ENCODE measurements at places on chromosomes 6 and 20. TPM values are rescaled to one million over a fixed set of nuclear protein-coding genes. Genes with fewer than 3 reads are reported as not detected.
A peak's percentile ranks its signal among the peaks of the same experiment; 100 is the strongest.

DNA sequence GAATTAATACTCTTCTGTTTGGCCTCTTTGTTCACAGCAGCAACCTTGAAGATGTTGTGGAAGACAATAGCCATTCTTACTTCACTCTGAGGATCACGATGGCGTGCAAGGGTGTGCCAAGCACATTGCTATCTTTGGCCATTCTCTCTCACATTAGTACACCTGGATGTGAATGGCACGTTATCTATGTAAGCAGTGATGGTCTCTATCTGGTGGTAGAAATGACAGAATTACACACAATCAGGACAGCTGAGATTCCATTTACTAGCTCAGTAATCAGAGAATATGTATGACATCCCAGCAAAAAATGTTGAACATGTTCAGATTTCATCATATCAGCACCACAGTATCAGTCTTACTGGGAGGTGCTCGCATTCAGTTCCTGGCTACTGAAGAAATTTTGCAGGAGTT, 116.2 kb downstream of the LCA5 start:
- no peaks in the 10 kb centered on the region for H3K4me1 ChIP-seq
- H3K27ac ChIP-seq = no peak overlapping the region
- no peak overlapping the region for H3K4me3 ChIP-seq
- H3K27me3 ChIP-seq = peaks cover 3% of the 10 kb centered on the region
- no peak for DNase-seq
- no peaks in the 10 kb centered on the region for H3K36me3 ChIP-seq

- peaks cover 3% of the 10 kb centered on the region for H3K36me3 ChIP-seq
- DNase-seq = no peak
- peak overlapping the region; percentile 73 for H3K27ac ChIP-seq
- no peaks in the 10 kb centered on the region for H3K27me3 ChIP-seq
- H3K4me3 ChIP-seq = peak overlapping the region; percentile 83
- peaks cover 28% of the 10 kb centered on the region for H3K4me1 ChIP-seq
Measured at GRCh38 chr6:13813621-13814175, 659 bp downstream of the MCUR1 start.

Gene RNF8
- 19.4 TPM for total RNA-seq

Gene PROCR
- 1.7 TPM for total RNA-seq

GRCh38 chr20:25360631-25361286, 29.9 kb downstream of the ABHD12 start:
- H3K36me3 ChIP-seq = peaks cover 3% of the 10 kb centered on the region
- H3K27me3 ChIP-seq = no peaks in the 10 kb centered on the region
- no peak overlapping the region for H3K4me3 ChIP-seq
- DNase-seq = no peak

DNA sequence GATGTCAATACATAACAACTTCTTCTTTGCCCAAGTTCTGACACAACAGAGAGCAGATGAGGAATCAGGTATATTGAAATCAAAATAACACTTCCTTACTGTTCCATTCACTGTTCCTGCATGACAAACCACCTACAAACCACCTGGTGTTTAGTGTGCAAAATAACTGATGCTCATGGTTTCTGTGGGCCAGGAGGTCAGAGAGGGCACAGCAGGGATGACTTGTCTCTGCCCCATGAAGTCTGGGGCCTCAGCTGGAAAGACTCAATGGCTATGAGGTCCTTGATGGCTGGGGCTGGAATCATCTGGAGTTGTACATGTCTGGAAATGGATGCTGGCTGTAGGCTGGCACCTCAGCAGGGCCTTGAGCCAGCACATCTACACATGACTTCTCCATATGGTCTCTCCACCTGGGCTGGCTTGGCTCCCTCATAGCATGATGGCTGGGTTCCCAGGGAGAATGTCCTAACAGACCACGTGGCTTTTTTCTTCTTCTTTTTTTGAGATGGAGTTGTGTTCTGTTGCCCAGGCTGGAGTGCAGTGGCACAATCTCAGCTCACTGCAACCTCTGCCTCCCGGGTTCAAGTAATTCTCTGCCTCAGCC, 7.4 kb upstream of the COX4I2 start:
- no peak overlapping the region for H3K4me3 ChIP-seq
- no peak overlapping the region for H3K27ac ChIP-seq
- no peaks in the 10 kb centered on the region for H3K36me3 ChIP-seq
- no peaks in the 10 kb centered on the region for H3K27me3 ChIP-seq
- DNase-seq = no peak
- H3K4me1 ChIP-seq = no peaks in the 10 kb centered on the region

Gene MDFI
- not detected for total RNA-seq

- peaks cover 19% of the 10 kb centered on the region for H3K27me3 ChIP-seq
- peaks cover 3% of the 10 kb centered on the region for H3K4me1 ChIP-seq
- peak; percentile 11 for DNase-seq
- H3K4me3 ChIP-seq = no peak overlapping the region
Measured at GRCh38 chr20:46128310-46129151, 10.4 kb downstream of the CD40 start.

DNA sequence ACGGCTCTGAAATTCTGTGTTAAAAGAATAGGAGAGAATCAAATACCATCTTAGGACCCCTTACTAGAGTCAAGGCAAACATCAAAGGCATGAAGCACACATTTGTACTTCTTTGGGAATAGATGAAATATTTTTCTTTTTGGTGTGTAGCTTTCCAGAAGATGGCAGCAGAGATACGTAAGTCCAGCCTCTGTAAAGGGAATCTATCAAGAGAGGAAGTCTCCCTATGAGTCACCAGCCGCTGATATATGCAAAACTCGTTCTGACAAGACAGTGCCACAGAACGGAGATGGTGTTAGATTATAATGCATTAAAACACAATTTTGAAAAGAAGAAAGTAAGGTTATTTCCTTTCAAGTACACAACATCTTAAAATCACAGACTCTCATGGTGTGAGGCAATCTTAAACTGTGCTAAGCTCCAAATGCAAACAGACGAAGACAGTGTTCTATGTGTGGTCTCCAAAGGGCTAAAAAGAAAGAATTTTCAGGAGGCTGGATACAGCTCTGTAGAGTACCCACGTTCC, 120.0 kb upstream of the AGPAT4 start:
- peak; percentile 81 for DNase-seq
- H3K4me3 ChIP-seq = no peak overlapping the region
- no peaks in the 10 kb centered on the region for H3K36me3 ChIP-seq

DNA sequence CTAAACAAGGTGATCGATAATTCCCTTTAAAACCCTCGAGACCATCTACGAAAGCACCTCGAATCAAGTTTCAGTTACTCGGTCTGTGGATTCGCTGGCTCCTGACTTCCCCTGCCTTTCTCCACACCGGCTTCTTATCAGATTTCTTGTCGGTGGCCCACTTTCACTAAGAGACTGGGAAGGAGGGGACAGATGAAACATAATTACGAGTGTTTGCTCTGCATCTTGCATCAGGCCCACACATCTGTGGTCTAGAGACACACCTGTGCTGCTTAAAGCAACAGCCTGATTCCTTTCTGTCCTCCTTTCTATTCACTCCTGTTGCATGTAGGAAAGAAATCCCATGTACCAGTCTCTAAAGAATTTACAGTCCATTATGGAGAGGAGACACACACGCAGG, 37.7 kb downstream of the INSM1 start:
- no peaks in the 10 kb centered on the region for H3K27me3 ChIP-seq
- no peak overlapping the region for H3K27ac ChIP-seq
- peaks cover 1% of the 10 kb centered on the region for H3K4me1 ChIP-seq
- DNase-seq = no peak

- peaks cover 7% of the 10 kb centered on the region for H3K36me3 ChIP-seq
- H3K27ac ChIP-seq = peak overlapping the region; percentile 90
- peaks cover 67% of the 10 kb centered on the region for H3K4me1 ChIP-seq
- DNase-seq = no peak
- peak overlapping the region; percentile 70 for H3K4me3 ChIP-seq
Measured at GRCh38 chr6:118706702-118707101, 55.3 kb upstream of the CEP85L start.

DNA sequence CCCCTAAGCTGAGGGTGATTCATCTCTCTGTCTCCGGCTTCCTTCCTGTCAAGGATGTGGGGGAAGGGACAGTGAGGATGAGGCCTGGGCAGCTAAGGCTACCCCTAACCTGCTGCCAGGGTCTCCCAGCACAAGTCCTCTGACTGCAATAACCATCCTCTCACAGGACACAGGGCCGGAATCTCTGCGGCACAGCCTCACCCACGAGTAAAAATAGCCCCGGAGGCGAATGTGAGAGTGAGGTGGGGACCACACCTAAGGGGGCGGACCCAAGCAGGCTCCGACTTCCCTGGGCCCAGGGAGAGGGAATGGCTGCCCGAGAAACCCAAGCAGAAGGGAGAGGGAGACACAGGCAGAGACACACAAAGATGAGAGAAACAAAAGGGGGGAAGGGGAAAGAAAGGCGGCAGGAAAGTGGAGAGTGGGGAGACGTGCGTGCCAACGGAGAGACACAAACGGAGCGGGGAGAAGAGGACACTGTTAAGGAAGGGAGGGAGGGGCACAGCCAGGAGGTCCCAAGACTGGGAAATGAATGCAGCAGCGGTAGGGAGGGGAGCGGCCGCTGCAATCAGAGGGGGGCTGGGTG, 1.4 kb downstream of the CLIC1 start:
- H3K27ac ChIP-seq = peak overlapping the region; percentile 93
- H3K27me3 ChIP-seq = no peaks in the 10 kb centered on the region
- DNase-seq = peak; percentile 83
- H3K4me1 ChIP-seq = peaks cover 54% of the 10 kb centered on the region
- peaks cover 36% of the 10 kb centered on the region for H3K36me3 ChIP-seq
- H3K4me3 ChIP-seq = peak overlapping the region; percentile 93

DNA sequence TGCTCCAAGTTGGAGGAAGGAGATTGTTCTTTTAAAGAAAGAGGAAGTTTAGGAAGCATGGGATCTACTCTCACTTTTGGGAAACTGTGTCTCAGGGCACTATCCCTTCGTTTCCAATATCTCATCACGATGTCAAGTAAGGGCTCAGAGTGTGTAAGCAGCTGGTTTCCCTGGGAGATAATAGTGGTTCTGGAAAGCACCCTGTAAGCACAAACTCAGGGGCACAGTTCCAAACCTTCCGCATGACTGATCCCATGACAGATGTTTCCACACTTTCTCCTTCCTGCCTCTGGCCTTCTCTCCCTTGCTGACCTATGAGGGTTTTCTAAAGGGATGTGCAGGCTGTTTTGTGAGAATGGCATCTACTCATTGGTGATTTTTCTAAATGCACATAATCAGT, 33.9 kb downstream of the ADTRP start:
- H3K27me3 ChIP-seq = no peaks in the 10 kb centered on the region
- H3K36me3 ChIP-seq = peaks cover 1% of the 10 kb centered on the region
- peaks cover 8% of the 10 kb centered on the region for H3K4me1 ChIP-seq
- DNase-seq = no peak
- H3K27ac ChIP-seq = no peak overlapping the region

Gene ENPP4
- total RNA-seq = 7.7 TPM

DNA sequence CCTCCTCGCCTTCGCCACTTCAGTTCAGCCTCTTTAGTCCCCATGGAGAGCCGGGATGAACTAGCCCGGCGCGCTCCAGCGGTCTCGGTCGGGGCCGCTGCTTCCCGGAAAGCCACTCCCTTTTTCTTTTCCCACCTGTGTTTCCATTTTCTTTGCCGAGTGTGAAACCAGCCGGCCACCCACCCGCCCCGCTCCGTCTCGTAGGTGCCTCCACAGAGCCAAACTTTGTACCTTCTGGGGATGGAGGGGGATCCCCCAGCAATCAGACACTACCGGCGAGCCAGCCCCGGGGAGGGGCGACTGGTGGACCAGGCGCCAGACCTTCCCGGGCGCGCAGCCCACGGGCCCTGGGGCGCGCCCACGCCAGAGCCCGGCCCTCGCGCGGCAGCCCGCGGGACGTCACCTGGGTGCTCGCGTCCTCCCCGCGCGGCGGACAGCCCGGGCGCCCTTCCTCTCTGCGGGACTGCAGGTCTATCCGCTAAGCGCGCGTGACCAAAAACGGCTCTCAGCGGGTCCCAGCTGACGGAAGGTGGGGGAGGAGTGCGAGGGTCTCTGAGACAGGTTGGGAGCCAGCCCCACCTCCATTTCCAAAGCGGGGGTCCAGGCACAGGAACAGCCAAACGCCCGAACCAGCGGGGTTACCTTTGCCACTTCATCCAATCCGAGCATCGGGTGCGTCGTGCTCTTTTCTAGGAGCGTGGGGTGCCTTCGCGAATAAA, at the start of gene MCHR2:
Gene MCHR2 (minus strand): TSS at position 691 of the 719 bp plus-strand sequence. CDS start 38,076 bp downstream, outside the sequence.
- no peaks in the 10 kb centered on the region for H3K4me1 ChIP-seq
- DNase-seq = no peak
- H3K4me3 ChIP-seq = no peak within 1 kb of the TSS
- no peaks in the 10 kb centered on the region for H3K36me3 ChIP-seq

DNA sequence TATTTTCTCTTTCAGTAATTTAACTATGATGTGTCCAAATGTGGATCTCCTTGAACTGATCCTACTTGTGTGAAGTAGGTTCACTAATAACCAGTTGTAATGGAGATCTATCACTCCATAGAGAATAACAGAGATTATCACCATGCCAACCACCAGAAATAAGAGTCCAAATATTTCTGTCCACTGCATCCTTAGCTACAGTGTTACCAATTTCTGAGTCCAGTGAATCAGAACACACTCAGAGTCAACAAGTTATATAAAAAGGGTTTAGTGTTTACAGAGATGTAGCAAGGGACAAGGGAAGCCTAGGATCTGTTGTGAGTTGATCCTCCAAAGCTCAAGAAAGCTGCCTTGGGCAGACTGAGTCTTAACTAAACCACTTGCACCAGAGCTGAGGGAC, 882.8 kb downstream of the TBC1D32 start:
- no peaks in the 10 kb centered on the region for H3K36me3 ChIP-seq
- no peak overlapping the region for H3K27ac ChIP-seq

- peak; percentile 56 for DNase-seq
- peak overlapping the region; percentile 97 for H3K4me3 ChIP-seq
- peak overlapping the region; percentile 94 for H3K27ac ChIP-seq
- no peaks in the 10 kb centered on the region for H3K27me3 ChIP-seq
- H3K36me3 ChIP-seq = peaks cover 11% of the 10 kb centered on the region
Measured at GRCh38 chr6:26383624-26384417, 913 bp downstream of the BTN2A2 start.

Gene UST
- total RNA-seq = 0.74 TPM

Gene CST5
- total RNA-seq = not detected

DNA sequence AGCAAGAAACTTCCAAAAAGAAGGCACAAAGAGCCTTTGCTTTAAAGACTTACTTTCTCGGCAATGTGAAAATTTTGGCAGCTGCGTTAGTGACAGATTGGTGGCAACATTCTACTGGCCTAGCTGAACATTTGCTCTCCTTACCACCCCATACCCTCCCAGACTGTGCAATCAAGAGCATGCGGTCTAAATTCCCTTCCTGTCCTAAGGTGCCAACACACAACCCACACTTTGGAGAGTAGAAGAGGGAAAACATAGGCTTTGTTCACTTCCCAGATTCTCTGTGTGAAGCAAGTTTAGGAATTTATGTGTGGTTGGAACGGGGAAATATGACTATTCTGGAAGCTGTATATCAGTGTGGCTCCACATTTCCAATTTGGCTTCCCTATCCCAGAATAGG, 29.8 kb upstream of the NEDD9 start:
- H3K4me1 ChIP-seq = peaks cover 38% of the 10 kb centered on the region
- no peak for DNase-seq
- H3K27ac ChIP-seq = no peak overlapping the region

GRCh38 chr6:28871335-28872156, 52.2 kb downstream of the TRIM27 start:
- DNase-seq = no peak
- H3K27me3 ChIP-seq = no peaks in the 10 kb centered on the region
- H3K4me3 ChIP-seq = no peak overlapping the region
- no peak overlapping the region for H3K27ac ChIP-seq
- peaks cover 4% of the 10 kb centered on the region for H3K4me1 ChIP-seq

Gene TRIM40
- total RNA-seq = not detected

GRCh38 chr6:100549406-100550167, 84.9 kb upstream of the SIM1 start:
- no peak overlapping the region for H3K27ac ChIP-seq
- H3K4me3 ChIP-seq = no peak overlapping the region
- no peak for DNase-seq
- H3K27me3 ChIP-seq = no peaks in the 10 kb centered on the region
- peaks cover 19% of the 10 kb centered on the region for H3K36me3 ChIP-seq

Gene GRIK2
- not detected for total RNA-seq

Measured in activated naive CD4-positive, alpha-beta T cell treated with anti-CD3 and anti-CD28 coated beads for 36 hours (primary cell).